ENCODE measurements at places on chromosomes 2 and 18.

GRCh38 chr2:61949714-61950560 lies 44.5 kb downstream of the COMMD1 start:
- DNase-seq = no peak

- DNase-seq = no peak
These were observed 321.0 kb downstream of the RND3 start for GRCh38 chr2:150166313-150167051.

GRCh38 chr2:10863837-10864236 lies 47.9 kb upstream of the KCNF1 start:
- DNase-seq = no peak

- DNase-seq = no peak
These were observed 94.6 kb downstream of the PMAIP1 start for GRCh38 chr18:59994357-59994756.

GRCh38 chr2:102181919-102182635 lies 4.7 kb upstream of the IL1RL2 start:
- DNase-seq = no peak

DNA sequence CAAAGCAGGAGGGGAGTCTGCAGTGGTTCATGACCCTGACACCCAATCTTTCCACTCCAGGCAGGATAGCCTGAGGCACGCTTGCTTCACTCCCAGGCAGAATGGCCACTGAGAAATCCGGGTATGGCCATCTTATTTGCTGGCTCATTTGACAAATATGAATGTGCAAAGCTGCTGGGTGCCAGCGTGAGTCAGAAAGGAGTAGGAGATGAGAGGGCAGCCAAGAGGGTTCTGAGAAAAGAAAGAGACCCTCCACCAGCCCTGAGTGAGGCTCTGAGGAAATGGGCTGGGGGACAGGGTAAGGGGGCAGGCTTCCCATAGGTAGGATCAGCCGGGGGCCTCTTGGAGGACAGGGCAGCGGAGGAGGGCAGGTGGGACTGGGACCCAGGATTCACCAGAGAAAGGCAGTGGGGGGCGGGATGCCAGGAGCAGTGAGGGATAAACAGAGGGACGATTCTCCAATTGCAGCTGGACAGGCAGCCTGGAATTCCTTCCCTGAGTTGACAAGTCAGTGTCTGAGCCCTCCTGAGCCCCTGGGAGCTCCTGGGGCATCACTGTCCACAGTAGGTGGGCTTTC lies 15.2 kb downstream of the RAMP1 start:
- no peak for DNase-seq

DNA sequence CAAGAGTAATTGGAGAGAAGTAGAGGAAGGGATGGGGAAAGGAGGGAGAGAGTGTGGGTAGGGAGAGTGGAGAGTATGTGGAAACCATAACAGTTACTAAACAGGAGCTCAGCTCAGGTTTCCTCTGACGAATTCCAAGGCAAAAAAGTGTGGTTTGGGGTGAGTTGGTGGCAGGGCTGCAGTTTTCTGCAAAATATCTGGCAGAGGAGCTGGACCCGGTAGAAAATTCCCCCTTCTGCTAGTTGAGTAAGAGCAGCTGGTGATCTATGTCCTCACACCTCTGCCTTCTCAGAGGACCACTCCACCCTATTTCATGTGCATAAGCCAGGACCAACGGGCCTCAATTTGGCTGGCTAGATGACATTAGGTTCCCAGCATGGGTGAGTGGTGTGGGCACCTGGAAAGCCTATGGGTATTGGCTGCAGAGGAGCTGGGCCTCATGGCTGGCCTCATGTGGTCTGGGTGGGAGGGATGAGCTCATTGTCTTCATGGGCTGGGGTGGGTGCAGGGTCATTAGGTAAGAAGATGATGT lies 13.2 kb downstream of the NRP2 start:
- DNase-seq = no peak

DNA sequence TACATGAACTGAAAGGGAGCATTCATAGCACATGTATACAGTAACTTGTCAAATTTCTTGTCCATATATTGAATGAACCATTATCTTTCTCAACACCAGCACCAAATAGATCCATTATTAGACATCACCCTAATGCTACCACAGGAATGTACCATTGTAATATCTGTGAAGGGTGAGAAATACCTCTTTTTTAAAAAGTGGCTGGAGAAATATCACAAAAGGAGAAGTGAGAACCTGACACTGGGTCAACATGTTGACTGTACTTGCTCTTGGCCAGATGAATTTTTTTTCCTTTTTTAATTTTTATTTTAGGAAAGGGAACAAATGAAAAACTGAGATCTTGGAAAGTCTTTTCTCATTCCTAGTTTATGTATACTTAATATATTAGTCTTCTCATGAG lies 63.5 kb downstream of the CAVIN2 start:
- DNase-seq = no peak

GRCh38 chr2:46146866-46147502 lies 150.2 kb upstream of the EPAS1 start:
- no peak for DNase-seq

GRCh38 chr2:11056614-11057013 lies 98.7 kb upstream of the SLC66A3 start:
- no peak for DNase-seq

GRCh38 chr2:858646-859045 lies 92.0 kb upstream of the SNTG2 start:
- no peak for DNase-seq

DNA sequence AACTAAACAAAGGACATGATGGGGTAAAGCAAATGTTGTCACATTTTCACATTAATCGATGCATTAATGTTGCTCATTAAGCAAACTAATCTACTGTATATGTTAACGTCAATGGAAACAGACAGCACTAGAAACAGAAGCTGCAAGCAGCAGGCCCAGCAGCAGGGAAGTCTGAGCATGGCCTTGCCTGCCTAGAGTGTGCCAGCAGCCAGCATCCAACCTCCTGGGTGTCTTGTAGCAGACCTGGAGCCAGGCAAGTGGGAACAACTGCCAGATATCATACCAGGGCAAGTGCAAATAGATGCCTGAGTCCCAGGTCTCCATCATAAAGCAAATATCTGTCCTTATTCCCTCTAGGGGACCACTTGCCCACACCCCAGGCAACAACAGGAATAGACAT lies 319.0 kb downstream of the LRRTM1 start:
- no peak for DNase-seq

- no peak for DNase-seq
These were observed 43.0 kb downstream of the EFEMP1 start for GRCh38 chr2:55880416-55881143.
